ENCODE measurements at places on chromosomes 7 and 10.

- no peak for DNase-seq
Observed at GRCh38 chr7:100465702-100466311, 1.7 kb upstream of the SPACDR start.

DNA sequence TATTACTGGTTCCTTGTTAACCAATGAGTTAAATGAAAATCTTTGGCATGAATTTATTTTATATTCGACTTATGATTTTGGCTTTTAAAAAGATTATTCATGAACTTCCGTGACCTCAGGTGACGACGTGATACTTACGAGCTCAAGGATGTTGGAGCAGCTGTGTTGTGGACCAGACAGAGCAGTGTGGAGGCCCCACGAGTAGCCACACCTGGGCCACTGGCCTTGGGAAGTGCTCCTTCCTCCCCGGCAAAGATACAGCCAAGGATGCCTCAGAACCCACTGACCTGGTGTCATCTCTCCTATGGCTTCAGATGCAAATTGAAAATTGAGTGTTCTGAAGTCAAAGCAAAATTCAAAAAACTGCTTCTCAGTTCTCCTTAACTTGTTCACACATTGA is 147.5 kb upstream of the PPP2R2D start:
- DNase-seq = no peak

DNA sequence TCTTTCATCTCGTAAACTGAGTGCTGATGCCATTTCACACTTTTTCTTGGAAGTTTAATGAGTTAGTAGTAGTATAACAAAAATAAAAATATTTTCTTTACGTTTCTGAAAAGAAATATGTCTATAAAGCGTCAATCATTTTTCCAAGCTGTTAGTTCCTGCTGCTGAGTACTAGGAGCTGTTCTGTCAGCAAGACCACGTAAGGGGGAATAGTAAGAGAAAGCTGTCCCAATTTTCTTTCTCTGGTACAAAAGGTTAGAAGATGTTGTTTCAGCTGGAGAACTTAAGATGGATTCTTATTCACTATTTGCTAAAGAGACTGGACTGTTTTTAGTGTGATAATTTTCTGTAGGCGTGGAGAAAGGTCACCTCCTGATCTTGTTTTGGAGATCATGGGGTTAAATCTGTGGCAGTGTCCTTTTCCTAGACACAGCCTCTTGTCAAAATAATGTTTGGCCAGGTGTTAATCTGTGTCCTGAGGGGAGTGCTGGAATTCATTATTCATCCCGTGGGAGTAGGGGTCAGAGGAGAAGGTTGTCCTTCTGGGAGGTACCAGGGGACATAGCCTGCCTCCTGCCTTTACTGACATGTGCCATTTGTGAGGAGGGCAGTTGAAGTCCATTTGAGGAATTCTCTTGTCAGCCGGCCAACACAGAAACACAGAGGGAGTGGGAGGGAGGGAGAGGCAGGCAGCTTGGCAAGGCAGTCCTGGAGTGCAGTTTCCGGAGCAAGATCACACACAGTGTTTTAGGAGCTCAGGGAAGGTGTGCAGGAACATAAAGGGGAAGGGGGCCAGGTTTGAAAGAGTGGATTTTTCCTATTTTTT is 368.7 kb downstream of the AUTS2 start:
- no peak for DNase-seq

DNA sequence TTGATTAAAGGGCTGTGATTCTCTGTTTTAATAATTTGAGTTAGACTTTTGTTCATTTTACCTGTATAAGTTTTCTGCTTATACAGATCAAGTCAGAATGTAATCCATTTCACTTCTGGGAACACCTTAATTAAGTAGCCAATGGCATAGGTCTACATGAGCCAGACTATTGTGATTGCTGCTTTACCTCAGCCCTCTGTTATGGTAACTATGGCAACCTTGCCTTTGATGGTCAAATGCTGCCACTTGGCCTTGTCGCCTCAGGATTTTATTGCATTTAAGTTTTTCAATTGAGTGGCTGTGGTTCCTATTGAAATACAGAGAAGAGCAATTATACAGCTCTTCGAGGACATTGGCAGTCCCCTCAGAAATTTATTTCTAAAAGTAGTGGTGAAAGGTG is 64.3 kb upstream of the TMEM106B start:
- DNase-seq = no peak

DNA sequence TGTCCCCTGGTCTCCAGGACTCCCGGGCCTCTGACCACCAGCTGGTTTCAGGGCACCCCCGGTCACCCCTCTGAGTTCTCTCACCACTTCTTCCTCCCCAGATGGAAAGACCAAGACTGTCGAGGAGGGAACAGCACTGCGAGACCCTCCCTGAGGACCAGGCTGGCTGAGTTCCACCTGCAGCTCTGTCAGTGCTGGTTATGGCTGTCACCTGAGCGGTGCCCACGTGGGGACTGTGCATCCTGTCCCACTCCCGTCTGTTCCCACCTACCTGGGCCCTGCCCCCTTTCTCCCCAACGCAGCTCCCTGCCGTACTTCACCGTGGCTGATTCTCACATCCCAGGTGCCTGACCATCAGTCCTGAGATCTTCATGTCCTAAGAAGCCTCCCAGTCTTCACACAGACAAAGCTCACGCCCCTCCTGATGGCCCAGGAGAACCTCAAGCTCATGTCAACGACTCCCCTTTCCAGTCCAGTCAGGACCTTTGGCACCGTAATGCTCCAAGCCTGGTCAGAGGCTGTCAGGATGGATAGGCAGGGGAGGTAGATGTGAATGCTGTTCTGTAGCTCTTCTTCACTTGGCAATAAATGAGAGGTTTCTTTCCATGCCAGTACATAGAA is 159.7 kb downstream of the USP6NL start:
- no peak for DNase-seq

GRCh38 chr10:103685880-103686669 is 169.3 kb downstream of the SH3PXD2A start:
- no peak for DNase-seq

GRCh38 chr10:100396605-100397004 is 49.6 kb downstream of the SCD start:
- DNase-seq = no peak
